KBM-7 (cell line): ENCODE measurements at places on chromosomes 7 and 10.

DNA sequence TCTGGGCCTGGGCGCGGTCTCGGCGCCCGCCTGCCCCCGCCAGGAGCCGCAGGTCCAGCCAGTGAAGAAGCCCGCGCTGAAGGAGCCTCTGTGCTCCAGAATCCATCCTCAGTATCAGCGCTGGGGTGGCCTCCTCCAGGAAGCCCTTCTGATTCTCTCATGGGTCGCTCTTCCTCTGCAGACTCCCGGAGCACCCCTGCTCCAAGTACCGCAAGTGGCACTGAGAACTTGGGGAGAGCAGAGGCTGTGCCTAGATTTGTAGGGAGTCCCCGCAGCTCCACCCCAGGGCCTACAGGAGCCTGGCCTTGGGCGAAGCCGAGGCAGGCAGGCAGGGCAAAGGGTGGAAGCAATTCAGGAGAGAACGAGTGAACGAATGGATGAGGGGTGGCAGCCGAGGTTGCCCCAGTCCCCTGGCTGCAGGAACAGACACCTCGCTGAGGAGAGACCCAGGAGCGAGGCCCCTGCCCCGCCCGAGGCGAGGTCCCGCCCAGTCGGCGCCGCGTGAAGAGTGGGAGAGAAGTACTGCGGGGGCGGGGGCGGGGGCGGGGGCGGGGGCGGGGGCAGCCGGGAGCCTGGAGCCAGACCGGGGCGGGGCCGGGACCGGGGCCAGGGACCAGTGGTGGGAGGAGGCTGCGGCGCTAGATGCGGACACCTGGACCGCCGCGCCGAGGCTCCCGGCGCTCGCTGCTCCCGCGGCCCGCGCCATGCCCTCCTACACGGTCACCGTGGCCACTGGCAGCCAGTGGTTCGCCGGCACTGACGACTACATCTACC, at the start of gene ALOX5:
Gene ALOX5 (plus strand): TSS at position 641 of the 774 bp plus-strand sequence. CDS start 64 bp downstream, at position 705.
- peak; percentile 57 for DNase-seq

DNA sequence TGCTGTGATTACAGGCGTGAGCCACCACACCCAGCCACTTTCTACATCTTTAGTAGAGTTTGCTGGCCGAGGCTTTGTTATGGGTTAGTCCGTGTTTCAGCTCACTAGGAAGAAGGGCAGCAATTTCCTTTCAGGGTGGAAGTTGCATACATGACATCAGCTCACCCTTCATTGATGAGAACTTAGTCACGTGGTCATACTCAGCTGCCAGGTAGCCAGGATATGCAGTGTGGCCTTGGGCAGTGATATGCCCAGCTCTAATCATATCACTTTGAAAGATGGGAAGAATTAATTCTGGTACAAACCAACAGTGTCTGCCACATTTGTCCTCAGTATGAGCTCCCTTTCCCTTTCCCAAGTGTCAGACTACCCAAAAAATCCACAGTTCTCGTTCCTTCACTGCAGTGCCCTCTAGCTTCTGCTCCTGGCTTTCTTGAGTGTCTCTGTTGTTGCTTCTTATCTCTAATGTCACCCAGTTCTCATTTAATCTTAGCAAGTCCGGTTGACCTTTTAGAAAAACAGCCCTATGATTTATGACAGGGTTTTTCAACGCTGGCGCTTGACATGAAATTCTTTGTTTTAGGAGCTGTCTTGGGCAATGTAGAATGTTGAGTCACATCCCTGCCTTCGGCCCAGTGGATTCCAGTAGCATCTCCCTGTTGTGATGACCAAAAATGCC, 108.7 kb upstream of the ITGB1 start:
- DNase-seq: peak; percentile 14

DNA sequence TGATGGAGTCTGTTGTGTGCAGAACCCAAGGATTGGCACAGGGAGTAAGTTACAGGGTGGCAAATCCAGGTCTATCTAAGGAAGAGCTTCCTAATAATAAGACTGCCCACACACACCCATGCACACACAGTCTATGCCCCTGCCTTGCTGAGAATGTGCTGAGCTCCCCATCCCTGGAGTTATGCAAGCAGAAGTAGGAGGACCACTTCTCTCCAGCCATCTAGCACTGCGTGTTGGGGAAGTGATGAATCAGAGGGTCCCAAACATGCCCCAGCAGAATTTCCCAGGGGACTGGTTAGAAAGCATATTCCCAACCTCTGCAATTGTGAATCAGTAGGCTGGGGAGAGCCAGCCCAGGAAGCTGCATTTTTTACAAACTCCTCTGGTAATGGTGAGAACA, 117.2 kb downstream of the CDH23 start:
- DNase-seq: no peak

- DNase-seq: no peak
Observed at GRCh38 chr7:158655931-158656441, 48.6 kb downstream of the NCAPG2 start.

DNA sequence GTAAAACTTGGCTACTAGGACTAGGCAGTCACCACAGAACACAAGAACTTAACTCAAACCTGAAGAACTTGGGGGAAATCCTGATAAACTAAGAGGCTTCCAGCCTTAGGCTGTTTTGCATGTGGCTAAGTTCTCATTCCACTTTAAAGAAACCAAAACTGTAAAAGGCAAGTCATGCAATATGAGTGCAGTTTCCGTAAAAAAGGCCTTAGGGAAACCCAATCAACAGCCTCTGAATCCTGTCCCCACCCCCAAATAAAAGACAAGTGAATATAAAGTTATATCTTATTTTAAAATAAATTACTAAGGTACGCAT, 95.1 kb downstream of the USP6NL start:
- DNase-seq: no peak

DNA sequence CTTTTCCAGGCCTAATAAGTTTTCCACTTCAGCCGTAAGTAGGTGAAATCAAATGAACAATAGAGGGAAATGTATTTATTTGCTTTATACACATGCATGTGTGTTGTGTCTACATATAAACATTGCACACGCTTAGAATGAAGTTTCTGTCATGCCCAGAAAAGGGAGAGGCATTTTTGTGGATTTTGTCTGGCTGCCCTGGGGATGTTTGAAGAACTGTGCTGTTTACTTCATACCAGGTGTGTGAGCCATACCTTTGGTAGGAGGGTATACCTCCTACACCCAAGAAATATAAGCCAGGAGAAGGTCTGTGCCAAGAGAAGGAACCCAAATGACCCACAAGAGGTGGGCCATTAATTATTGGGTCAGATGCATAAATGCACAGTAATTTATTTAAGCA, 12.8 kb downstream of the GATAD1 start:
- no peak for DNase-seq

DNA sequence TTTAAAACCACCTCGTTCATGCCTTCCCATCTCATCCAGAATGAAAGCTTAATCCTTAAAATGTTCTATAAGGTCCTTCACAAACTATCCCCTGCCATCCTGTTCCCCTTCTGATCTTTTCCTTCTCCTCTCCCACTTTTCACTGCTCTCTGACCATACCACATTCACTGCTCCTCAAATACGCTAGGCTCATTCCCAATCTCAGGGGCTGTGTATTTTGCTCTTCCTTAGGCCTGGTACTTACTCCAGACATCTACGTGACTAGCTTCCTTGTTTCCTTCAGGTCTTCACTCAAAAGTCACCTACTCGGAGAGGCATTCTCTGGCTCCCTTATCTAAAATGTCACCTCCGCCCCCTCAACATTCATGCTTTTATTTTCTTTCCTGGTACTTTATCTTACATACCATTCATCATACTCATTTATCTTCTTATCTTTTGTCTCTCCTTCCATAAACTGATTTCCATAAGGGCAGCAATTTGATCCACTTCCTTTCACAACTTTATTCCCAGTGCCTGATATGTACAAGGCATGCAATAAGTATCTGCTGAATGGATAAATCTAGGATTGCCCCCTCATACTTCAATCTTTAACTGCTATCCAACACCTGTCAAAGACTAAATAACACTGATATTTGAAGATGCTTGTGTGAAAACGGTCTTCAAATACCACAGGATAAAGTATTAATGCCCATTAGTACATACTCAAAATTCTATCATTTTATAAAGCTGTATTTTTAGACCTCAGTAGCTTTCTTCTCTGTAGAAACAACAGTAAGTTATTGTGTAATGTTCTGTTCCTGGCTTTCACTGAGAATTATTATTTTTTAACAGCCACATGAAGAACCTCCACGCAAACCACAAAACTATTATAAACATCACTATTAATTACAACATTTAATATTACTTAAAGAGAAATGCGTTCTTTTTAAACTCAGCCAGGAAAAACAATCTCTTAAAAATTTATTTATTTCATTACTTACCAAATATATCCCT, 27.0 kb downstream of the JMJD1C start:
- DNase-seq: no peak

- no peak for DNase-seq
Observed at GRCh38 chr7:75732764-75733630, 5.7 kb downstream of the HIP1 start.

GRCh38 chr10:104268405-104268712, 625 bp upstream of the GSTO2 start:
- DNase-seq: no peak

DNA sequence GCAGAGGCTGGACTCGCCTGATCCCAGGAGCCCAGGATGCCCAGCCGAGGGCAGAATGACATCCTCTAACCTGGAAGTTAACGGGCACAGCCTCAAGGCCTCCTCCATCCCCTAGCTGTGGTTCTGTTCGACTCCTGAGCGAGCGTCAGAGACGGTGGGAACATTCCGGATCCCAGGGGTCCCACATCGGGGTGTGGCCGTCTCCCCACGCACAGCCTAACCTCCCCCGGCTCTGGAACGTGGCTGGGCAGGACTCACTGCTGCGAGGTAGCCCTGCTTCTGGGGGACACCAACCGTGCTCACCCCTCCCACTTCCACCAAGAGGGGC, 8.4 kb downstream of the FOXL3 start:
- no peak for DNase-seq

DNA sequence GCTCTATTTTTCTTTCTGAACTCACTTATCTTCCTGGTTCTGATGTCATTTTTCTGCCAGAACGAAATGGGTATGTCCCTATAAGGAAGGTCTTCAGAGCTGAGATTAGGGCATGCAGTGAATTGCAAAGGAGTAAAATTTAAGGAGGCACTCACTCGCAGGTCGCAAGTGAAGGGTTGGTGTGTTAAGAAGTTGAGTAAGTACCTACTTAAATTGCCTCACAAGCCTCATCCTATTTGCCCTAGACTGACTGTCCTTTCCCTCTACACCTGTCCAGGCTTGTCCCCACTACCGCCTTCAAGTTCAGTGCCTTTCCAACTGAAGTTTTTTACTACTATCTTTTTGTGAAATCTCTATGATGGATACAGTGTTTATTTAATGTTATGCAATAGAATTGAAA, 191.5 kb downstream of the AHR start:
- no peak for DNase-seq

GRCh38 chr7:110573862-110574528, 516.9 kb upstream of the LRRN3 start:
- DNase-seq: no peak

DNA sequence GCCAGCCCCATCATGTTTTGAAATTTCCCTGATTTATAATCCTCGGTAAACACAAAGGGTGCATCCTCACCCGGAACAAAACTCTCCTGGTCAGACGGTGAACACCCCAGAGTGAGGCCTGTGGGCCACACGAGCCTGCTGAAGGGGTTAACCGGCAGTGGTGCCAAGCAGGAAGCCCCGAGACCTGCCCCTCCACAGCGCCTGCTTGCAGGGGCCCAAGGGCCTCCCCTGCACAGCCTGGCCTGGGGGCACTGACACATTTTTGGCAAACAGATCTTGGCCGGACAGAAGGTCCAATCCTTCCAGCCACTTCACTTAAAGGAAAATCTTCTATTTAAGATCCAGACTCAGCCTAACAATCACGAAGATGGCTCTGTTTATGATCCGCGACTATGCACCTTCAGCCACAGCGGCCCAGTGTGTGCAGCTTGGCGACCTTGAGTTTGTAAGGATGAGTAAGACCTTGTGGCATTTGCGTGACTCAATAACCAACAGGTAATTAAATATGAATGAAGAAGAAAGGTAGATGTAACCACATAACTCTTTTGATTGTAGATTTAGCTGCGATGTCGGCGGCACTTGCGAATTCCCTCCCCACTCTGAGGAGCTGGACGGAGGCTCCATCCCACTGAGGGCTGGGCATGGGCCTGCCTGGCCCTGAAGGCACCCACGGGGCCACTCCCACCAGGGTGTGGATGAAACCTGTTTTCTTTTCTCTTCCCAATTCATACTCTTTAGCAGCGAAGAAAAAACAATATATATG, 328.2 kb downstream of the DNAJB6 start:
- no peak for DNase-seq

DNA sequence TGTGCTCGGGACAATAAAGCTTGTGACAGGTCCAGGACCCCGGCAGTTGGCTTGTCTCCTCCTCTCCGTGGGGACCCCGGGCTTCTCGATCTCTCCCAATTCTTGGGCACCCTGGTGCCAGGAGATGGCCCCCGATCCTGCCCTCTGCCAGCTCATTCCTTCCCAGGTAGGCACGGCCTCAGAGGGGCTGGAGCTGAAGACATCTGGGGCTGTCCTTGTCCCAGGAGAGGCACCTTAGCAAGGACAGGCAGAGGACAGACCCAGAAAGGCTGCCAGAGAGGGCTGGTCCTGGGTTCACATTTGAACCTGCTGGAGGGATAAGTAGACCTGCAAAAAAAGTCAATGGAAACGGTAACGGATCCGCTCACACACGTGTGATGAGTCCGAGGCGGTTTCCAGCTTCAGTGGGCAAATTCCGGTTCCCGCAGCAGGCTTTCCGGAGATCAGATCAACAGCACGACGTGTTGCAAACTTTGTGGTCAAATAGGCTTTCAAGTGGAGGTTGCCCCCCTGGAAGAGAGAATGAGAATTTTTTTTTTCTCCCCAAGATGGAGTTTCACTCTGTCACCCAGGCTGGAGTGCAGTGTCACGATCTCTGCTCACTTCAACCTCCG, 47.7 kb upstream of the GTF2IRD1 start:
- no peak for DNase-seq

- no peak for DNase-seq
Observed at GRCh38 chr7:100418930-100419659, 9.4 kb downstream of the ZCWPW1 start.

GRCh38 chr10:15684768-15685167, 35.0 kb downstream of the ITGA8 start:
- peak; percentile 27 for DNase-seq

DNA sequence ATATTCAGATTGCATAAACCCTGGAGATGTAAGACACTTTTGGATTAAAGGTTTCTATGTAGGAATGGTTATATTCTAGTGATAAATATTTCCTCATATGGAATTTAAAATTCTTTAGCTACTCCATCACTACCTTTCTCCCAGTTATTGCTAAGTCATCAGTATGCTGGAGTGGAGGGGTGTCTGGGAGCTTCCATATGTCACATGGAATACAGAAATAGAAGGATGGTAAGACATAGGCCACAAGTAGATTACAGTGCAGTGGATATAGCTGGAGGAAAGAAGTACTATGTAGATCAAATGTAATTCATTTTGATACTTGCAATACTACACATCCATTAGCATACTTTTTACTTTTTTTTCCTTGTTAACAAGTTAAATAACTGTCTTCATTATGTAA, 428.4 kb downstream of the ARL4A start:
- DNase-seq: no peak

GRCh38 chr10:34580643-34581042, 234.5 kb downstream of the PARD3 start:
- DNase-seq: no peak

- DNase-seq: no peak
Observed at GRCh38 chr7:121302214-121302745, 26.5 kb upstream of the WNT16 start.
